ENCODE measurements at places on chromosomes 16 and 17.

DNA sequence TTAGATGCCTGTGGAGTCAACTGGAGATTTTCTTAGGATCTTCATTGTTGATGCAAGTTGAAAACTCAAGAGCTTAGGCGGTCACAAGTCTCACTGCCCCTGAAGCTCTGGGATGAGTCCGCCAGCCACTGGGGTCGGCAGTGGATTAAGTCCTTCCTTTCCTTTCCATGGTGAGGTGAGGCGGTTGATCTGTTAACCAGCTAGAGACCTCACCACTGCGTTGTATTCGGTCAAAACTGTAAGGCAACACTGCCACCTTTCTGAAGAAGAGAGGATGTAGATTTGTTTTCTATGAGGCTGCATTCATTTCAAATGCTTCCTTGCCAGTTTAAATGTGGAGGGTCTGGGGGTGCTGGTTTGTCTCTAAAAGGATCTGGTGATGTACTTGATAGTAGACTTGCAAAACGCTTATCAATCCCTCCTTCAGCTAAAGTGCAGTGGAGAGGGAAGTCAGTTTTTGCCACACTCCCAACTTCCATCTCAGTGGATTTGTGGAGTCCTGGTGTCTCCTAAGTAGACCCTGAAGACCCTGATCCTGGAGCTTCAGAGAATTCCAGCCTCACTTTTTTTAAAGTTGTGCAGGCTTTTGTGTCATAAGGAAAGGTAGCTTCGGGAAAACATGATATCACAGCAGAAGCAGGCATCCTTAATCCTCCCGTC, 1.7 kb downstream of the MYOCD start:
- DNase-seq, result no peak

- DNase-seq, result no peak
Observed at GRCh38 chr17:77501751-77502625, 361.2 kb downstream of the SEC14L1 start.

DNA sequence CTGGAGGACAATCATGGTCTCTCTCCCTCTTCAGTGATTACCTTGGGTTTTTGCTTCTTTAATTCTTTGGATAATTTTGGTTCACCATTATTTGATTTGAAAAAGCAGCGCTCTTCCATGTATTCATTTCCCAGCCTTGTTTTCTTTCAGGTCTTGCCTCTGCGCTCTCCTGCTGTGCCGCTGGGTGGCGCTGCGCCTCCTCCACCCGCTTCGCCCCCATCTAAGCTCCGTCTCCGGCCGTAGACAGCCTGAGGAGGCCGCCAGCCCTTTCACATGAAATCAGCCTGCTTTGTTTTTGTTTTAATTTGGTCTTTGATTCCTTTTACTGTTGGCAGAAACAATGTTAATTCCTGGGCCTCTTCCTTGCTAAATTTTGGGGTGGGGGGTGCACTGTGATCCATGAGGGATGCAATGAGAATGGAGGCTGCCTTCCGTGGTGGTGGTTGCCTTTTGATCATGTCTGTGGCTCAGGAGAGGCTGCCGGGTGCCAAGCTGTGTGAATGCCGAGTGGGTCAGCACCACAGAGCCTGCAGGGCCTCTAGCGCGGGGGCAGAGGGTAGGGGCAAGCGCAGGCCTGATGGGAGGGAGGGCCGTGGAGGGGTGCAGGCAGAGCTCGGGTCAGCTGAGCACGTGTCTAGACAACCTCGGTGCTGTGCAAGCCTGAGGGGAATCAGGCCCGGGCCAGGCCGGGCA, 64.1 kb downstream of the PLD6 start:
- DNase-seq, result no peak

GRCh38 chr16:68290450-68290849, 20.3 kb downstream of the SLC7A6OS start:
- no peak for DNase-seq

All from right renal pelvis (tissue), 4 donors.